ENCODE measurements at places on chromosomes 13 and 19.

DNA sequence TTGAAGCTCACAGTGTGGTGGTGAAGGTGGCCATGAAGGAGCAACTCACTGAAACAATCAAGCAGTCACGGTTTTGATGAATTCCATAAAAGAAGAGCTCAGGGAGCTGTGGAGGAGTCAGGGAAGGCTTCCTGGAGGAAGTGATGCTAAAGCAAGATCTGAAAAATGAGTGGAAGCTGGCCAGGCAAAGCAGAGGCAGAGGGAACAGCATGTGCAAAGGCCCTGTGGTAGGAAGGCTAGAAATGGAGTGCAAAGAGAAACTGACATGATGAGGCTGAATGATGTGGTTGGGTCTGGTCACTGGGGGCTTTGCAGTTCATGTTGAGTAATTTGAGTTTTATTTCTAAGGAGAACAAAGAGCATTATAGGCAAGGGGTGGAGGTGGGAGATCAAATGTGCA, 6.9 kb downstream of the ADGRE1 start:
- no peak for DNase-seq

GRCh38 chr19:49840736-49841249, 10.2 kb upstream of the PTOV1 start:
- no peak for DNase-seq

- DNase-seq, result no peak
Measured at GRCh38 chr19:11201791-11202190, 4.4 kb upstream of the KANK2 start.

GRCh38 chr13:59280297-59280696, 883.4 kb downstream of the DIAPH3 start:
- no peak for DNase-seq

- DNase-seq, result no peak
Measured at GRCh38 chr19:29812080-29812880, 489 bp downstream of the CCNE1 start.

DNA sequence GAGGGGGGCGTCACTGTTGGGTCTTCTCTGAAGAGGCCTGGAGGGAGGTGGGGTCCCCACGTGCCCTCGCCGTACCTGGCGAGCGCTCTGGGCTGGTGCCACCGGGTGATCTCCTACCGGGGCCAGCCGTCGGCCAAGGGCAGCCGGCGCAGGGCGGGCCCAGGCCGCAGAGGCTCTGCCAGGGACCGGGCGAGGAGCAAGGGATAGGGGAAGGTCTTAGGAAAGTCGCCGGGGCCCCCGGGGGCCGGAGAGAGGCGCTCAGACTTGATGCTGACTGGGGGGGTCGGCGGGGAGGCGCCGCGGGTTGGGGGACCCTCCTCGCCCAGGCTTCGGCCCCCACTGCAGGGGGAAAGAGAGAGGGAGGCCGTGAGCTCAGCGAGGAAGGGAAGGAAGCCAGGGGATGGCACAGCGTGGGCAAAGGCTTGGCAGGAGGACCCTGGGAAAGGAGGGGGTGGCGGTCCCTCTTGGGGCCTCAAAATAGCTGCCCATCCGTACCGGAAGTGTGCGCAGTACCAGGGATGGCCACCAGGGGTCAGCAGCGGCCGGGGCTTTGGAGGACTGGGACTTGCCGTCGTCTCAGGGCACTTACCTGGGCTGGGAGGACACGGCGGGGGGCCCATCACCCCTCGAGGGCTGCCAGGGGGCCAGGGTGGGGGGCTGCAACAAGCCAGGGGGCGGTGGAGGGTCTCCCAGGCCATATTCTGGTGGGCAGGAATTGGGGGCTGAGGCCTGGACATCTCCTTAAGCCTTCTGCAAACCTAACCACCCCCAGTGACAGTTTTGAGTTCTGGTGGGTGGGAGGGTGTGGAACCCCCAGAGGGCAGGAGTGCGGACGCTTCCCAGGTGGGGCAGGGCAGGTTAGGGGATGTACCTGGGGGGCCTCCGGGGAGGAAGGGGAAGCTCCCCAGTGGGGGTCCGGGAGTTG, 7.7 kb upstream of the TMEM161A start:
- no peak for DNase-seq

- no peak for DNase-seq
Measured at GRCh38 chr19:11486661-11487503, 6.0 kb upstream of the ELAVL3 start.

DNA sequence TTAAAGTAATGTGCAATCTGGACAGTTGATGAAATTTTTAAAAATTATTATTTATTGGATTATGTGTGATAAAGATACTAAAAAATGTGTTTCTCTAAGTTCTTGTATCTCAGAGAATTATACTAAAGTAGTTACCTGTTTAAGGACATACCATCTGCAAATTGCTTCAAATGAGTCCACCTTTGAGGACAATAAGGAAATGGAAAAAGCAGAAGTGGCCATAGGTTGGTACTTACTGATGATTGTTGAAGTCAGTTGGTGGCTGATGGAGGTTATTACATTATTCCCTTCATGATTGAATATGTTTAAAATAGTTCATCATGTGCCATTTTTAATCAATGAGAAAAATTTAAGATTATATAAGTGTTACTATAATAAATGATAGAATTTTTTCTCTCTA, 367.0 kb downstream of the MYO16 start:
- DNase-seq, result no peak

- DNase-seq, result no peak
Measured at GRCh38 chr13:112752711-112753541, 63.1 kb downstream of the ATP11A start.

GRCh38 chr13:76210262-76210661, 574.1 kb downstream of the LMO7 start:
- DNase-seq, result peak; percentile 63

- DNase-seq, result no peak
Measured at GRCh38 chr13:46361276-46361934, 25.6 kb downstream of the RUBCNL start.

GRCh38 chr13:40517486-40518480, 148.7 kb downstream of the FOXO1 start:
- DNase-seq, result no peak

GRCh38 chr13:46149272-46150133, 32.5 kb downstream of the LCP1 start:
- DNase-seq, result no peak
